Posterior cingulate gyrus (tissue), 11 donors: ENCODE measurements at places on chromosomes 12 and 14.

- no peak for DNase-seq
These were observed 256.2 kb downstream of the AEBP2 start for GRCh38 chr12:19695244-19696098.

- DNase-seq, result no peak
These were observed 72.8 kb downstream of the SPATS2 start for GRCh38 chr12:49440035-49440434.

DNA sequence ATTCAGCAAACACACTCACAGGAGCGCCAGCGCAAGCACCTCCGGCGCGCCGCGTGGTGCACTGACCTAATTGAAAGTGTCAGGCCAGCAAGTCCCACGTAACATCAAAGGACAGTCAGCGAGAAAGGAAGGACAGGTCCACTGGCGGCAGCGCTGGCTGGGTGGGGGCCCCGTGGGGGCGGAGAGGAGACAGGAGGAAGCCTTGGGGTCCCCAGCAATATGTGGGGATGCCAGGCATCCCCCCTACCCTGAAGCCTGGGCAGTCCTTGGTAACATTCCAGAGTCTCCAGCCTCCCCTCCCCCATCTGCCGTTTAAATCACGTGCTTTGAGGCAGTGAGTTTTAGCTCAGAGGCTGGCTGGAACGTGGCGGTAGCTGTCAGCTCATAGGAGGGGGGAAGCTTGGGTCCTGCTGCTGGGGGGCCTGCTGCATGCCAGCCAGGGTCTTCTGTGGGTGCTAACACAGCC lies 159.2 kb downstream of the CALM1 start:
- peak; percentile 78 for DNase-seq

GRCh38 chr12:108605690-108606406 lies 8.0 kb upstream of the TMEM119 start:
- DNase-seq, result no peak

GRCh38 chr12:109567296-109567695 lies 6.0 kb downstream of the MMAB start:
- no peak for DNase-seq

DNA sequence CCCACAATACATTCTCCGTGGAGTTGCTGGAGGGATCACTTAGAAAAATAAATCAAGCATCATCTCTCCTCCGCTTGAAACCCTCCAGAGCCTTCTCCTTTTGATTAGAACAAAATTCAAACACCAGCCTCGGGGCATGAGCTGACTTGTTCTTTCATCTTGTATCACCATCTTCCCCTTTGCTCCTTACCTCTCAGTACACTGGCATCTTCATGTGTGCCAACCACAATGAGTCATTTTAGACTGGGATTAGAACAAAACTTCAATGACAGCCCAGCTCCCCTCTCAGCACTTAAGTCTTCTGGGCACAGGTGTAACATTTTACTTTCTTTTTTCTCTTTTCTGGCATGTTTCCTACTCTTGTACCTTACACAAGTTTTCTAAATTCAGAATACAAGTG lies 1159.2 kb upstream of the TMEM132C start:
- no peak for DNase-seq
